ENCODE measurements at places on chromosomes 2 and 18.

DNA sequence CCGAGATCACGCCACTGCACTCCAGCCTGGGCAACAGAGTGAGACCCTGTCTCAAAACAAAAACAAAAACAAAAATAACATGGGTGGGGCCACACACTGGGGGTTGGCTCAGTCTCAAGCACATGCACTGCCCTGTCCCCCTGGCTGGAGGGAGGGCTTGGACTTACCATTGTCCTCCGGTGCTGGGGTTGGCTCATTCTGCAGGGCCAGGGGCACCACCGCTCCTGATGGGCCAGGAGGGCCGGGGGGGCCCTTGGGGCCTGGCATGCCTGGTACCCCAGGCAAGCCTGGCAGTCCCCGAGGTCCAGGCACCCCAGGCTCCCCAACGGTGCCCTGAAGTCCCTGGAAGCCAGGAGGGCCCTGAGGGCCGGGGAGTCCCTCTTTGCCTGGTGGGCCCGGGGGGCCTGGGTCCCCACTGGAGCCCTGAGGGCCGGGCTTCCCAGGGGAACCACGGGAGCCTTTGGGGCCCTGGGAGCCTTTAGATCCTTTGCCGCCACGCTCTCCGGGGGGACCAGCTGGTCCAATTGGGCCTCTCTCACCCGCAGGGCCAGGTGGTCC lies 66.8 kb upstream of the THOC1 start:
- no peak for DNase-seq

- DNase-seq, result no peak
Observed at GRCh38 chr2:179569831-179570233, 291.6 kb downstream of the ZNF385B start.

GRCh38 chr2:15647622-15648590 lies 56.2 kb downstream of the DDX1 start:
- no peak for DNase-seq

GRCh38 chr18:72612894-72613533 lies 68.9 kb upstream of the CBLN2 start:
- DNase-seq, result no peak

DNA sequence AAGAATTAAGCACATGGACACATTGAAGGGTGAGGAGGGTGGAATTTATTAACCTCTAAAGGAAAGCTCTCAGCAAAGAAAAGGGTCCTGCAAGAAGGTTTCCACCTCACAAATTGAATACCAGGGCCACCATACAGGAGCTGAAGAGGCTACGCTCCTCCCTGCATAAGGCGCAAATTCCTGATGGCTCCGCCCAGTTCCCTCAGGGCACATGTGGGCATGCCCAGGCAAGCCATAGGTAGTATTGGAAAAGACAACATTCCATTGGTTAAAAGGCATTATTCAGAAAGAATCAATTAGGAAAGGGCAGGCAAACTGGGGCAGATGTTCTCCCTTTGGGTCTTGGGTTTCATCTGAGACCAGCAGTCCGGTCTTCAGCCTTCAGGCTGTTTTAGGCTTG lies 161.2 kb downstream of the PTPRM start:
- DNase-seq, result no peak

- DNase-seq, result no peak
Observed at GRCh38 chr2:12397854-12398253, 318.9 kb upstream of the TRIB2 start.

GRCh38 chr2:186751790-186752189 lies 57.9 kb downstream of the FAM171B start:
- DNase-seq, result no peak

DNA sequence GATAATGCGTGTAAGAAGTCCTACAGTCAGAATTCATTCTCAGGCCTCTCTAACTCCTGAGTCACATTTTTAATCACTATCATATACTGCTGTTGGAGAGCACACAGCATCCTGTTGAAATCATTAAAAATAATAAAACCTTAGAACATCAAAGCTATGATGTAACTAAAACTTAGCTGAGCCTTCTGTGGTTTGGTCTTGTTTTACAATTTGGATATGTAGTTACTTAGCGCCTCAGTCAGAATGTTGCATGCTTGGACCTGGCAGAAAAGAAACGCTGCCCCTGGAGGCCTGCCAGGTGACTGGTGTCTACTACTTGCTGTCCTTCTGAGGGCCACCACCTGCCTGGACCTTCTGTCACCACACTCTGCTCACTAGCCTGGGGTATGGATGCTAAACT lies 261.1 kb upstream of the RASGRP3 start:
- no peak for DNase-seq

GRCh38 chr2:14720739-14721138 lies 88.2 kb downstream of the LRATD1 start:
- no peak for DNase-seq

GRCh38 chr18:56580026-56580425 lies 58.4 kb downstream of the TXNL1 start:
- DNase-seq, result no peak

- no peak for DNase-seq
Observed at GRCh38 chr2:205860181-205860580, 177.9 kb downstream of the NRP2 start.

- DNase-seq, result no peak
Observed at GRCh38 chr2:231241755-231242507, 43.5 kb downstream of the ARMC9 start.

GRCh38 chr2:160701822-160702221 lies 208.2 kb upstream of the RBMS1 start:
- DNase-seq, result no peak

DNA sequence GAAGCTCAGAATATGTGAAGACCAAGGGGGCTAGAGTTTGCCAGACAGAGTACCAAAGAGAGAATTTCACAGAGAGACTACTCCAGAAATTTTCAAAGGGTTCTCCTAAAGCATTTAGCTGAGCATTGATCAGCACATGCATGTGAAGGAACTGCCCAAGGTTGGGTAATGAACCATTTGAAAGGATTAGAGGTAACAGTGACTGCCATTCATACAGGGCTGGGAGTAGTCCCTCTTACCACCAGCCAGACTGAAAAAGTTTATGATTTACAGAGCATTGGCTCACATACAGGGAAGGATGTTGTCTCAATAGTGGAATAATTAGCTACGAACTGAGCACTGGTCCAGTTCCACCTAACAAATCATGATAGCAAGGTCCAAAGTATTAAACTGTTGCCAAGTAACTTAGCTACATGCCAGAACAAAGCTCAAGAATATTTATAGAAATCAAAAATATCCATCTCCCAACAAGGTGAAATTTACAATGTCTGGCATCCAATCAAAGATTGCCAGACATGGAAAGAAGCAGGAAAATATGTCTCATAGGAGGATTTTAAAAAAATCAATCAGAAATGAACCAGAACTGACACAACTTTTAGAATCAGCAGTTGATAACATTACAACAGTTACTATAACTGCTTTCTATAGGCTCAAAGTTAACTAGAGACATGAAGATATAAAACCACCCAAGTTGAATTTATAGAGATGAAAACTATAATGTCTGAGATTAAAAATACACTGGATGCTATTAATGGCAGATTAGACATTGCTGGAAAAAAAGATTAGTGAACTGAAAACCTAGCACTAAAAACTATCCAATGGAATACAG lies 25.7 kb upstream of the RNF103 start:
- DNase-seq, result no peak

- no peak for DNase-seq
Observed at GRCh38 chr18:44848644-44849335, 168.1 kb downstream of the SETBP1 start.

DNA sequence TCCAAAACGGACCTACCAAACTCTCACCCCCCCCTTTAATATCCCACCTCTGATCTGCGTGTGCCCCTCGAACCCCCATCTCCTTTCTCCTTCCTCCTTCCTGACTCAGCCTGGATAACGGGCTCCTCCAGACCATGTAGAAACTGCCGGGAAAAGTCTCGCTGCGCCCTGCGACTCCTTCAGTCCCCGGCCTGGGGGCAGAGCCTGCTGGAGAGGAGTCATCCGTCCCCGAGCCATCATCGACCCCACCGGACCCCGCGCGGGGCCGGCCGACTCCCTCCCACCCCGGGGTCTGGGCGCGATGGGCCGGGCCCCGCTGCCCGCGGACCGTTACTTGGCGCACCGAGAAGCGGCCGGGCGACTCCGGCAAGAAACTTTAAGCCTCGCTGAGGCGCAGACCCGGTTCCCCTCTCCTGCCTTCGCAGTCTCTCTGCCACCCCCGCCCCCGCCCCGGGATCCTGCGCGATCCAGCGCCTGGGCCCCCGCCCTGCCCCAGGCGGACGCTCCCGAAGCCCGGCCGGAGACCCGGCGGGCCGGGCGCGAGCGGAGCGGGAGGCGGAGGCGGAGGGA lies 3.4 kb downstream of the ZEB2 start:
- no peak for DNase-seq

DNA sequence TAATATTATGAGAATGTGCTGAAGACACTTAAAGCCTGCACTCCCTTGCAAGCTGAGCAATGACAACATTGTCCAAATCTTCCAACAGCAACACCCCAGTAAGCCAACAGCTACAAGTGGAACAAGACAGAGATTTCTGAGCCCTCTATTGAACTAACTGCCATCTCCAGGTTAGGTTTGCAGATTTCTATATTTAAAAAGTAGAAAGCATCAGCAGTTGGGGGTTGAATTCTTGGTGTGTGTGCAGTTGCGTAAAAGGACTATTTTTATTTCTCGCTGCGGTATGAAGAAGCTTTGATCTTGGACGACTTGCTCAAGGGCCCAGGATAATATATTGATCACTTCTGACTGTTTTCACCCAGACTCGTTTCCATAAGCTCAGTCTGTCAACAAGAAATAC lies 106.2 kb upstream of the ZFP36L2 start:
- DNase-seq, result no peak

DNA sequence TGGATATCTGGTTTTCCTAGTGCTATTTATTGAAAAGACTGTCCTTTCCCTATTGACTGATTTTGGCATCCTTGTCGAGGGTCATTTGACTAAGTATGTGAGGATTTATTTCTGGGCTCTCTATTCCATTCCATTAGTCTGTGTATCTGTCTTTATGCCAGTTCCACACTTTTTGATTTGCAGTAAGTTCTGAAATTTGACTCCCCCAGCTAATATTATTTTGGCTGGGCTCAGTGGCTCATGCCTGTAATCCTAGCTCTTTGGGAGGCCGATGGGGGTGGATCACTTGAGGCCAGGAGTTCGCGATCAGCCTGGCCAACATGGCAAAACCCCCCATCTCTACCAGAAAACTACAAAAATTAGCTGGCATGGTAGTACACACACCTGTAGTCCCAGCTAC lies 46.8 kb upstream of the GAREM2 start:
- no peak for DNase-seq

GRCh38 chr2:32235315-32235714 lies 29.4 kb downstream of the NLRC4 start:
- DNase-seq, result no peak

DNA sequence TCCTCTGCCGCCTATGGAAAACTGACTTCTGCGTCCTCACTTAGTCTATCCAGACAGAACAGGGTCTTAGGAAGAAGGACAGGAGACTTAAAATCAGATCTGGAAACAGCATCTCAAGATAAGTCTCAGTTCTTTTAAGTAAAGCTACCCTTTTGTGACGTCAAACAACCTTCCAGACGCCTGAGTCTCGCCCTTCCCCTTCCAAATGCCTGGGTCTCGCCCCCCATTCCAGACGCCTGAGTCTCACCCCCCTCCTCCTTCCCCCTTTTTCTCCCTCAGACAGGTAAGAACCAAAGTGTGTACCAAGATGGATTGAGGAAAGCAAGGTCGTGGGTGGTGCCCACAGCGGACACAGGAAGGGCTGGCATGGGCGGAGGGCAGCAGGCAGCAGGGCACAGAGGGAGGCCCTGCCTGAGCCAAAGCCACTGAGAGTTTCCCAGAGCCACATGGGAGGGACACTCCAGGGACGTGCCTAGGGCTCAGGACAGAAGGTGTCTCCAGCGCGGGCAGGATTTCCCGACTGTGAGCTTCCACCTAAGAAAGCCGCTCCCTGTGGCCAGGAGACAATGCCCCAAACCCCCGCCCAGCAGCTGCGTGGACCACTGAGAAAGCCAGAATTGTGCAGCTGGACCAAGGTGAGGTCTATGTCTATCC lies 51.3 kb downstream of the ANKMY1 start:
- no peak for DNase-seq

DNA sequence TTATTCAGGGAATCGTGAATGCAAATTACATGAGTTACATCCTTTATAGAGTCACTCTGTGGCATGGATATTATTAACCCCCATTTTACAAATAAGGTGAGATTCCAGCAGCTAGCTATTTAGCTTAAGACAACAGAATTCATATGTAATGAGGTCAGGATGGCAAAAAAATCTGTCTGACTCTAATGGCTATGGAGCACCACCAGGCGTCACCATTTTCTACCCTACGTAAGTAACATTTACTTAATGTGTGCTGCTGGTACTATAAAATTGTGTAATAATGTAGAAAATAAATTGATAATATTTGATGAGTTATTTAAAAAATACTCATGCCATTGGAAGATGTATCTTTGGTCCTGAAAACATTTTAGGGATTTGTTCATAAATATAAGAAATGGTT lies 2040.1 kb upstream of the LRRTM1 start:
- DNase-seq, result no peak

DNA sequence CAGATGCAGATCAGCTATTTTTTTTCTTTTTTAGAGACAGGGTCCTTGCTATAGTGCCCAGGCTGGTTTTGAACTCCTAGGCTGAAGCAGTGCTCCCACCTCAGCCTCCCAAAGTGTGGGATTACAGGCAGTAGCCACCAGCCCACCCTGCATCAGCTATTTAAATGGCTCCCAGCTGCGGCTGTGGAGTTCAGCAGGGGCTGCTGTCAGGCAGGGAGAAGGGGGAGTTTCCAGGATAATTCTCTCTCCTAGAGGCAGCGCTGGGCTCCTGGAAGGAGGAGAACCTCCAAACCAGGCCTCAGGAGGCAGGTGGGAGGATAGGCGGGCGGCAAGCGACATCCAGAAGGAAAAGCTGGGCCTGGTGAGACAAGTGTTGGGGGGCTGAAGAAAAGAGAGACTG lies 65.7 kb downstream of the ACTR2 start:
- DNase-seq, result no peak

- no peak for DNase-seq
Observed at GRCh38 chr2:198662905-198663304, 794.8 kb downstream of the SATB2 start.

GRCh38 chr2:241095594-241096290 lies 6.3 kb downstream of the MTERF4 start:
- DNase-seq, result no peak

GRCh38 chr18:57353940-57354461 lies 1.6 kb downstream of the ST8SIA3 start:
- peak; percentile 38 for DNase-seq

DNA sequence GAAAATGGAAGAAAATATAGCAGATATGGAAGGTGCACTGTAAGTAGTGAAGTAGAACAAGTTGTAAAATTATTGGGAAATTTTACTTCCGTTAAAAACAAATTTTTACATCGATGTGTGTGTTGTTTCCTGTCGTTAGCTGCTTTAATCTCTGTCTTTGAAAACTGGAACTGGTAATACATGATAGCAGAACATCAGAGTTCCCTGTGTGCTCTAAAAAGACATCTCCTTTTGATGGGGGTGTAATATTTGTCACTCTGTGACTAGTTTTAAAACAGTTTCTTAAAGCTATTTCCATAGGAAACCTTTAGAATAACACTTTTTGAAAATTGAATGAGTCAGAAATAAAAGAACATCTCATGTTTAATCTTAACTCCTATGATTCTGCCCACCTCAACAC lies 43.5 kb downstream of the COX7A2L start:
- DNase-seq, result no peak

GRCh38 chr2:182132605-182133004 lies 147.0 kb downstream of the PPP1R1C start:
- DNase-seq, result no peak
